ENCODE measurements at places on chromosomes 1 and 21. TPM values are rescaled to one million over a fixed set of nuclear protein-coding genes. Genes with fewer than 3 reads are reported as not detected.

DNA sequence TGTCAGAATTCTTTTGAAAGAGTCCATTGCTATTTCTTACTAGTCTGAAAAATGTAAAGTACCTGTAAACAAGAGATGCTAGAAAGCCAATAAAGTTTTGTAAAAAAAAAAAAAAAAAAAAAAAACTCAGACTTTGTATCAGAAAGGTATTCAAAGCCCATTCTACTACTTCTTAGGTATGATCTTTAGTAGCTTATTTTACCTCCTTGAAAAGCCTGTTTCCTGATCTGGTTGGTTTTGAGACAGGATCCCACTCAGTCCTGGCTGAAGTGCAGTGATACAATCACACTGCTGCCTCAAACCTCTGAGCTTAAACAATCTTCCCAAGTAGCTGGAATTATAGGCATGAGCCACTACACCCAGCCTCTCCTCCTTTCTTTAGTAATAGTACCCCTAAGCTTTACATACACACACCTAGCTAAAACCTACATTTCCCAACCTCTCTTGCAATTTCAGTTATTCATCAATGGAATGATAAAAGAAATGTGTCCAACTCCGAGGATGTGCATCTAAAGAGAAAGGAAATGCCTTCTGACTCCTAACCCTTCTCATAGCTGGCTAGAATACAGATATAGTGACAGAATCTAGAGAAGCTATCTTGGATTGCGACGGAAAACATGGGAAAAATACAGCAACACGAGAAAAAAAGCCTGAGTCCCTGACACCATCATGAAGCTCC lies 30.6 kb downstream of the EPS15 start:
- no peaks in the 10 kb centered on the region for H3K27me3 ChIP-seq
- H3K27ac ChIP-seq = 0 out of 2 replicates have a peak overlapping the region, but pooled peaks have one; percentile 4
- H3K4me3 ChIP-seq = no peak overlapping the region
- no peak for DNase-seq

DNA sequence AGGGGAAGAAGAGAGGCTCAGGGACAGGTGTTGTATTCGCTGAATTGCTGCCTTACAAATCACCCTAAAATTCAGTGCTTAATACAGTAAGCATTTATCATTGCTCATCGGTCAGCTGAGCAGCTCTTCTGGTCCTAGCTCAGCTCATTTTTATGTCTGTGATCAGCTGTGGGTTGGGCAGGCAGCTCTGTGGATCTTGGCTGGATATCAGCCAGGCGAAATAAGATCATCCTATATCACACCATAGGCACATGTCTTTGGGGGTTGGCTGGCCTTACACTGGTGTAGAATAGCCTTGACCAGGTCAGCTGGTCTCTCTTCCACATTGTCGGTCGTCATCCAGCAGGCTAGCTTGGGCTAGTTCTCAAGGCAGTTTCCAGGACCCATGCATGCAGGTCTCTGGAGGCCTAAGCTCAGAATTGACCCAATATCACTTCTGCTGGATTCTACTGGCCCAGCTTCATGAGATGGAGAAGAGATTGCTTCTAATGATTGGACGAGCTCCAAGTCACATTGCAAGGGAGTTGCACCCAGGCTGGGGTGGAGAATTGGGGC lies 448.6 kb downstream of the KIF26B start:
- H3K4me1 ChIP-seq = no peaks in the 10 kb centered on the region
- H3K4me3 ChIP-seq = no peak overlapping the region
- no peaks in the 10 kb centered on the region for H3K27me3 ChIP-seq

GRCh38 chr1:37038227-37039093 lies 4.1 kb upstream of the GRIK3 start:
- peaks cover 3% of the 10 kb centered on the region for H3K27me3 ChIP-seq
- H3K4me3 ChIP-seq = no peak overlapping the region
- no peak overlapping the region for H3K27ac ChIP-seq
- DNase-seq = no peak
- H3K4me1 ChIP-seq = no peaks in the 10 kb centered on the region

DNA sequence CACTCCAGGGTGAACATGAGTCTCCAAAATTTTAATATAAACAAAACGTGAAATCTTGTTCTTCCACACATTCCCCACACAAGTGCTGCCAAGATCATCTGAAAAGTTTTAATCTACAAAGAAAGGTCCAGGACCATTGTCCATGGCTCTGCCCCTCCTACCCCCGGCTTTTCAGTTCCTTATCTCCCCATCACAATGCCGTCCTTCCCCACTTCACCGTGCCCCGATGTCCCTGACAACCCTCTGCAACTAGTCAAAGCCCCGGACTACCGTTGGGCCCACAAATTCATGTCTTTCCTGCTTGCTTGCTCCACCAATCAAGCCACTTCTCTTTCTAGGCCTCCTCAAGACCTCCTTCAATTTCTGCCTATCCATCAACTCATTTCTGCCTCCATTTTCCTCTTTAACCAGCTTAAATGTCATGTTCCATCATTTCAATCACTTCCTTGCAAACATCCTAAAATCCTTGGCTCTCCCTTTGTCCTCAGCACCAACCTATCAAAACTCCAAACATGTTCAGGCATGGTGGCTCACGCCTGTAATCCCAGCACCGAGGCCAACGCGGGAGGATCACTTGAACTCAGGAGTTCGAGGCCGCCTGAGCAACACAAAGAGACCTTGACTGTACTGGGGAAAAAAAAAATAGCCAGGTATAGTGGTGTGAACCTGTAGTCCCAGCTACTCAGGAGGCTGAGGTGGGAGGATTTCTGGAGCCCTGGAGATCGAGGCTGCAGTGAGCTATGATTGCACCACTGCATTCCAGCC lies 14.0 kb upstream of the BMP8B start:
- no peaks in the 10 kb centered on the region for H3K36me3 ChIP-seq

DNA sequence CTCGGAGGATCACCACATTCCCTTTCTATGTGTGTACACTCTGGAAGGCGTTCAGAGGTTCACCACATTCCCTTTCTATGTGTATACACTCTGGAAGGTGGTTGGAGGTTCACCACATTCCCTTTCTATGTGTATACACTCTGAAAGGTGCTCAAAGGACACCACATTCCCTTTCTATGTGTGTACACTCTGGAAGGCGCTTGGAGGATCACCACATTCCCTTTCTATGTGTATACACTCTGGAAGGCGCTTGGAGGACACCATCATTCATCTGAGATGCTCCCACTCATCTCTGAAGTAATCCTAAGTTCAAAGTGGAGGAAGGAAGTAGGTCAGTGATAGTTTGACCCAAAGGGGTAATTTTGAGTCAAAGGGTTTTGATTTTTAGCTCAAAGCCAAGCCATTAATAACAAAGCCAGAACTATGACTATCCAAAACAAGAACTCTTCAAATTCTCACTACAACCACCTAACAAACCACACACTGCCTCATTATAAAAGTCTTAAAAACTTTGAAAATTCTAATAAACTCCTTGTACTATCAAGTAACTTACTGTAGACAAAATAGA lies 32.9 kb downstream of the NRIP1 start:
- no peak for DNase-seq
- H3K4me1 ChIP-seq = no peaks in the 10 kb centered on the region
- no peak overlapping the region for H3K27ac ChIP-seq
- no peaks in the 10 kb centered on the region for H3K27me3 ChIP-seq
- no peaks in the 10 kb centered on the region for H3K36me3 ChIP-seq

- no peak for DNase-seq
- H3K27me3 ChIP-seq = no peaks in the 10 kb centered on the region
- no peak overlapping the region for H3K4me3 ChIP-seq
- H3K4me1 ChIP-seq = peaks cover 30% of the 10 kb centered on the region
- H3K27ac ChIP-seq = no peak overlapping the region
- H3K36me3 ChIP-seq = no peaks in the 10 kb centered on the region
These were observed 2.1 kb downstream of the ADAMTS4 start for GRCh38 chr1:161196521-161197451.

GRCh38 chr1:227917081-227917950 lies 30.4 kb downstream of the WNT9A start:
- H3K36me3 ChIP-seq = no peaks in the 10 kb centered on the region
- no peak overlapping the region for H3K27ac ChIP-seq
- no peaks in the 10 kb centered on the region for H3K4me1 ChIP-seq
- no peaks in the 10 kb centered on the region for H3K27me3 ChIP-seq
- H3K4me3 ChIP-seq = no peak overlapping the region

- DNase-seq = no peak
- H3K36me3 ChIP-seq = no peaks in the 10 kb centered on the region
- H3K27ac ChIP-seq = no peak overlapping the region
- H3K4me3 ChIP-seq = no peak overlapping the region
- H3K27me3 ChIP-seq = no peaks in the 10 kb centered on the region
These were observed 4.5 kb upstream of the KLF17 start for GRCh38 chr1:44114098-44114497.

- peaks cover 2% of the 10 kb centered on the region for H3K36me3 ChIP-seq
- H3K4me1 ChIP-seq = no peaks in the 10 kb centered on the region
- H3K4me3 ChIP-seq = no peak overlapping the region
These were observed 1.1 kb upstream of the SETD4 start for GRCh38 chr21:36061445-36061844.

DNA sequence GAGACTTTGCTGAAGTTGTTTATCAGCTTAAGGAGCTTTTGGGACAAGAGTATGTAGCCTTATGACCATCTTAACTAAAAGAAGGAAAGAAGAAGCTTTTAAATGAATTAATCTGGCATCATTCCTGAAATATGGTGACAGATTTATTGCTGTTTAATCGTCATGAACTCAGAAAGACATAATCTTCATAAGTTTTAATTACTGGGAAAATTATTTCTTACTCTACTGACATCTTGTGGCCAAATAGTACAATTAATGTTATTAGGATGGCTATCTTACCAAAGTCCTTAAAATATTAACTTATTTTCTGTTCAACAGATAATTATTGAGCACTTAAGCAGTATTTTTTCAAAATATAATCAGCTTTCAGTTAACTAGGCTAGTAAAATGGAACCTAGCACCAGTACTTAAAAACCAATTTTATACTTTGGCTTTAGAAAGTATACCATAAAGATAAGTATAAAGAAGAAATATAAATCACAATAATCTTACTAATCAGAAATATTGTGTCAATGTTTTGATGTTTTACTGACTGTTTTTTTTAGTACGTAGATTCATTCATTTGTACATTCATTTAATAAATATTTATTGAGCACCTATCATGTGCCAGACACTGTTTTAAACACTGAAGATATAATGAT lies 34.7 kb upstream of the GPR25 start:
- no peak overlapping the region for H3K27ac ChIP-seq
- H3K27me3 ChIP-seq = no peaks in the 10 kb centered on the region
- no peak for DNase-seq

- H3K36me3 ChIP-seq = no peaks in the 10 kb centered on the region
- H3K4me3 ChIP-seq = no peak within 1 kb of the TSS
- DNase-seq = no peak
- no peak within 1 kb of the TSS for H3K27ac ChIP-seq
- H3K27me3 ChIP-seq = no peaks in the 10 kb centered on the region
- no peaks in the 10 kb centered on the region for H3K4me1 ChIP-seq
These were observed at the start of gene NFASC for GRCh38 chr1:204870160-204870912. NFASC (plus strand) TSS chr1:204870862; CDS start chr1:204944316, 73,454 bp downstream.

- H3K4me1 ChIP-seq = no peaks in the 10 kb centered on the region
- no peak for DNase-seq
- no peaks in the 10 kb centered on the region for H3K36me3 ChIP-seq
- no peak overlapping the region for H3K27ac ChIP-seq
- H3K4me3 ChIP-seq = no peak overlapping the region
- H3K27me3 ChIP-seq = peaks cover 3% of the 10 kb centered on the region
These were observed 33.0 kb downstream of the CDK18 start for GRCh38 chr1:205537386-205538018.

GRCh38 chr1:184483101-184483683 lies 96.4 kb downstream of the C1orf21 start:
- no peak overlapping the region for H3K27ac ChIP-seq
- no peaks in the 10 kb centered on the region for H3K36me3 ChIP-seq
- H3K27me3 ChIP-seq = no peaks in the 10 kb centered on the region

- H3K4me3 ChIP-seq = no peak overlapping the region
- peak; percentile 65 for DNase-seq
- no peak overlapping the region for H3K27ac ChIP-seq
These were observed 11.8 kb upstream of the RAB3B start for GRCh38 chr1:52002038-52002917.

- DNase-seq = no peak
- no peaks in the 10 kb centered on the region for H3K36me3 ChIP-seq
These were observed 2.0 kb upstream of the IFI16 start for GRCh38 chr1:159007726-159008125.

Gene MIA3
- total RNA-seq = 37.0 TPM

Gene CSDE1
- 404 TPM for total RNA-seq

Gene RPS6KC1
- 11.5 TPM for total RNA-seq

Gene PSMG1
- total RNA-seq = 99.3 TPM

Gene KCNE2
- total RNA-seq = not detected

Gene DCLRE1B
- total RNA-seq = 14.3 TPM

Gene RAP1A
- total RNA-seq = 141 TPM

Gene SYPL2
- 0.08 TPM for total RNA-seq

Gene KRTAP10-4
- total RNA-seq = not detected

Gene KCNK2
- 0.13 TPM for total RNA-seq

Gene LYPD8
- total RNA-seq = not detected
